Esophagus squamous epithelium (tissue), 5 donors: ENCODE measurements at places on chromosomes 6 and 20.

DNA sequence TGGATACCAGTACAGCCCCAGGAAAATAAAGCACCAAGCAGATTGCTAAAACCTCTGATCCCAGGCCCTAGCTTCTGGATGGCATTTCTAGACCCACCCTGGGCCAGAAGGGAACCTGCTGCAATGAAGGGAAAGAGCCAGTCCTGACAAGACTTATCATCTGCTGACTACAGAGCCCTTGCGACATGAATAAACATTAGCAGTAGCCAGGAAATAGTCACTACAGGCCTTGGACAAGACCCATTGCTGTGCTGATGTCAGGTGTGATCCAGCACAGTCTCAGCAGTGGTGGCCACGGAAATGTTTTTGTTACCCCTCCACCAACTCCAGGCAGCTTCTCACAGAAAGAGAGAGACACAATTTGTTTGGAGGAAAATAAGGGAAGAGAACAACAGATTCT lies 399.3 kb downstream of the HAO1 start:
- DNase-seq, result no peak

GRCh38 chr6:106113256-106113959 lies 27.3 kb downstream of the PRDM1 start:
- no peak for DNase-seq

GRCh38 chr6:46104209-46104608 lies 25.6 kb upstream of the ENPP4 start:
- DNase-seq, result no peak

DNA sequence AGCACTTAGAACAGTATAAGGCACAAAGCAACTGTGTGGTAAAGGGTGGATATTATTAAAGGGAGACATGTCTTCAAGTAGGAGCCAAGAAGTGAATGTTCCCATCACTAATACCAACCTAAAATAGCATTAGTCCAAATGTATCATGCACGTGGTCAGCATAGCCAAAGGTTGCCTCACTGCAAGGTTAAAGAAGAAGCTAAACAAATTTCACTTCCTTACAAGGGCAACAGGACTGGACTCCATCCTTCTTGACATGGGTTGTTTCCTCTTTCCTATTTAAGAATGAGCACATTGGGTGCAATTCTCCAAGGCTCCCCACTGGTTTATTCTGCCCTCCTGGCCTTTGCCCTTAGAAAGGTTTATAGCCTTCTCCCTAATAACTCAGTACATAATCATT lies 186.7 kb downstream of the PHACTR1 start:
- DNase-seq, result no peak

DNA sequence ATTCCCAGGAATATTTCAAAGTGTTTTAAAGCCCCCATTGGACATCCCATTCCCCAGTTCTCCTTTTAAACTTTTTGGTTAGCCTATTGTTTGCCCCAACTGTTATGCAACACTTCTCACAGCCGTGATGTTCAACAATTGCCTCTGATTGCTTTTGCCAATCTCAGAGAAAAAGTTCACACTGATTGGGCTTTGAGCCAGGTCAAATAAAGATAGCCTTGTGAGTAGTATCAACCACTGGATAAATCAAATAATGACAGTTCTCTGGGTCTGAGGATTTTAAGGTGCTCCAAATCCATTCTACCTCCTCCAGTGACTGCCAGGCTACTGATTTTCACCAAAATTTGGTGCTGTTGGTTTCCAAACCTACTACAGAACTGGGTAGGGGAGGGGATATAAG lies 19.1 kb upstream of the NOP56 start:
- no peak for DNase-seq

- no peak for DNase-seq
Measured at GRCh38 chr6:138688580-138688979, 85.0 kb upstream of the CCDC28A start.

DNA sequence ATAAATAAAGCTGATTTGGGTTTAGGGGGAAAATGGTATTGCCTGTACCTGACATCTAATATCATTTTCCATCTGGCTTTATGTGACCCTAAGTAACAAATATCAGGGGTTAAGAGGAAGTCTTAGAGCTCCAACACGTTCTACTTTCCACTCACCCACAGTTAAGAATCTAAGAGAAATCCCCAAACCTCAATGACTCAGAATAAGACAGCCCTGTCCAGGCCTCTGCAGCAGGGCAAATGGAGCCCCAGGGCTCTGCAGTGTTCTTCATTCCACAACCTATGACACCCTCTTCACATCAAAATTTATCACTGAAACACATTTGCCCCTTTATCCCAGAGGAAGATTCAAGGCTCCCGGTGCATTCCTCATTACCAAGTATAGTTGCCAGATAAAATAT lies 20.3 kb upstream of the TENT5A start:
- DNase-seq, result no peak

DNA sequence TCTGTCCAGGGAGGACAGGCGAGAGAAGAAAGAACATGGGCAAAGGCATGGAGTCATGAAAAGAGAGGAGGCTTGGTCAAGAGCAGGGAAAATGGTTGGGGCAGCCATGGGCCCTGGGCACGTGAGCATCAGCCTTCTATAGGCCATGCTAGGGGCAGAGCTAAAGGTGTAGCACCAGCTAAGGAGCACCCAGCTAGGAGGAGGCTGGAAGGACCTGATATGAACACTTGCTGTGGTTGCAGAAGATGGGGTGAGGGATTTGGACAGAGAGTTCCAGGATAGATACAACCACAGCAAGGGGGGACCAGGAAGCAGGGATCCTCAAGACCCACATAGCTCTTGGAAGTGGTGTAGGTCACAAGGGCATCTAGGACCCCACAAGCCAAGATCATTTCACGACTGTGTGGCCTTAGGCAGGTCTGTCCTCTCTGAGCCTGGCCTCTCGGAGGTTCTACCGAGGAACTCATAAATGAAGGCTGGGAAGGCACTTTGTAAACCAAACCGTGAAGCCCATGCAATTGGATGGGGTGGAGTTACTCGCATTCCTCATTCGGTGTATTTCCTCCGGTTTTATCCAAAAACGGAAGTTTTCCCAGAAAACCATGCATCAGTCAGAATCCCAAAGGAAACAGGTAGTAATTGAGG lies 74.0 kb upstream of the TOP1 start:
- no peak for DNase-seq

- DNase-seq, result no peak
Measured at GRCh38 chr6:47004463-47004862, 37.7 kb downstream of the ADGRF1 start.

- no peak for DNase-seq
Measured at GRCh38 chr6:96940322-96940721, 15.8 kb downstream of the KLHL32 start.

- no peak for DNase-seq
Measured at GRCh38 chr6:68679399-68679798, 44.3 kb downstream of the ADGRB3 start.

GRCh38 chr6:113488812-113489685 lies 368.1 kb upstream of the MARCKS start:
- no peak for DNase-seq

- no peak for DNase-seq
Measured at GRCh38 chr6:166600931-166601330, 14.5 kb upstream of the RAMACL start.

DNA sequence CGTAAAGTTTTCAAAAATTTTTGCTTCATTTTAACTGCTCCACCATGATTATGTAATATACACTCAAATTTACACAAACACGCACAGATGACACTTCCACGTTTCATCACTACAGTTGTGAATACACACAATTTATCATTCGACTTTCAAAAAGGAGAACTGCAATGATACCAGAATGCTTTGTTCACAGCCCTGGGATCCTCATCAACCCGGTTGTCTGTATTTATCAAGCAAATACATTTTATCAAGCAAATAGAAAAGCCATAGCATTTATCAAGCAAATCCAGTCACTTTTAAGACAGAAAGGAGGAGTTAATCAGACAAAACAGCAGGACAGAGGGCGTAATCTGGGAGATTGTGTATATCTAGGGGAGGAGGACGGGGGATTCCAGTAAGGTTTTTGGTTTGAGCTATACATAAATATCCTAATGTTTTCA lies 20.3 kb upstream of the ABT1 start:
- no peak for DNase-seq

DNA sequence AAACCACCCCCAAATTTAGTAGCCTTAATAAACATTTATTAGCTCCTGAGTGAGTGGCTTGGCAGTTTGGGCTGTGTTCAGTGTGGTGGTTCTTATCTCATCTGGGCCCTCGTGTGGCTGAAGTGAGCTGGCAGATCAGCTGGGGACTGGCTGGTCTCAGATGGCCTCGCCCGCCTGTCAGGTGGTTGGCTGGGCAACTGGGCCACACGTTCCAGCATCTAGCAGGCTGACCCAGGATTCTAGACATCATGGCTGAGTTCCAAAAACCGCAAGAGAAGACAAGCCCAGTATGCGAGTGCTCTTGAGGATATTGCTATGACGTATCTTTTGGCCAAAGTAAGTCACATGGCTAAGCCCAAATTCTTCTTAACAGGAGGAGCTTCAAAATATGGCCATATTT lies 28.9 kb downstream of the EIF2S2 start:
- no peak for DNase-seq

DNA sequence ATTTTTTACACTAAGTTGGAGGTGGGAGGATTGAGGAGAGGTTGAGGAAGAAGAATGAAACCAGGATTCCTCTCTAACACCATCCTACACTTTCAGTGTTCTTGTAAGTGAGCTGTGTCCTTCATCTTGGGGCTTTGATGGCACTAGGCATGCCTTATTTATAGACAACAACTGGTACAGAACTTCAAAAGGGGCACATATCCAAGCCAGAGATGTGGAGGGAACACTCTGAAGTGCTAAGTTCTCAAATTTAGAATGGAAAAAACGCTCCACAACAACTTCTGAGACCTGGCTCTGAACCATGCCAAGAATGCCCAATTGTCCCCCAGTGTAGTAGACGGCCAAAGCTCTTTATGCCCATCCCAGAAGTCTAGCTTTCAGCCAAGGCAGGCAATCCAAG lies 16.2 kb upstream of the PKHD1 start:
- no peak for DNase-seq

- DNase-seq, result no peak
Measured at GRCh38 chr6:168643401-168643800, 202.4 kb downstream of the SMOC2 start.

DNA sequence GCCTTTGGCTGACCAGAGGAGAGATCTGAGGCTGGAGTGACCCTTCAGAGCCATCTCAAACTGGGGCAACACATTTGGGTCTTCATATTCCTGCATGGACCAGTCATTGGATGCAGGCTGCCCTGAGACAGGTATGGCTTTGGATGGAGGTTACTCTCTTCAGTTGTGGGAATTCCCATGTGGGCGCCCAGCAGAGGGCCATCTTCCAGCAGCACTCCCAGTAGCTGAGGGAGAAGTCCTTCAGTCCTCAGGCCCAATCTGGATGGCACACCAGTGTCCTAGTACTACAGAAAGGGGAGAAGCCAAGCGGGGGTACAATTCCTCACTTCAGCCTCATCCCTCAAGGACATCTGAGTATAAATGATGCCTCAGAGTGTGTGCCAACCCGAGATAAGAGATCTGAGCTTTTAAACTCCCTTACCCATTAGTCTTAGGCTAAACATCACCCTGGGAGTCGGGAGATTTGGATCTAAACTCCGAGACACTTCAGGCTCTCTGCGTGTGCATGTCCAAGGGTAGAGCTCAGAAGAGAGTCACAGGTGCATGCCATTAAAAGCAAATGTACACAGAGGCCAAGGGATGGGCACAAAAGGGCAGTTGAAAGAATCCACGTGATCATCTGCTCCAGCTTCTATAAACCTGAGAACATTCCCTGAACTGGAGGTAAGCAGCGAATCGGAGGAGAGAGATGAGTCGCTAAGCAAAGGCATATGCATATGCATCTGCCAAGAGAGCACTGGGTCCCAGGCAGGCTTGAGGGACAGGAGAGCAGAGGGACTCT lies 204.6 kb downstream of the CD83 start:
- no peak for DNase-seq

- DNase-seq, result no peak
Measured at GRCh38 chr20:45892828-45893500, 1.8 kb downstream of the CTSA start.

DNA sequence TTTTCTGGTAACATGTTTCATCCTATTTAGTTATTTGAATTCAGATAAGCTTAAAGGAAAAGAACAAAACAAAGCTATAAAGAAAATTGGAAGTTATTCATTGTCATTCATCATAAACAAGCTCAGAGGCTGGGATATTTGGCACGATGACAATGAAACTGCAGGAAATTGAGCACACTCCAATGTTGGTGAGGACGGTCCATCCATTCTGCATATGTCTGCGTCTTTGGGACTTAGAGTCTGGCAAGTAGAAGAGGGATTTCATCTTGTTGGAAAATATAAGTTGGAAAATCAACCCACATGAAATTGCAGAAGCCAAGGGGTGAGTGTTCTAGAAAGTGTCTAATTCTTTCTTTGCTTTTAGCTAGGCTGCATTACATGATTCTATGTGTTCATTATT lies 78.4 kb downstream of the HDGFL1 start:
- no peak for DNase-seq

GRCh38 chr6:30897882-30898281 lies 10.1 kb upstream of the GTF2H4 start:
- DNase-seq, result no peak

GRCh38 chr20:11849976-11850670 lies 67.6 kb upstream of the BTBD3 start:
- DNase-seq, result no peak

DNA sequence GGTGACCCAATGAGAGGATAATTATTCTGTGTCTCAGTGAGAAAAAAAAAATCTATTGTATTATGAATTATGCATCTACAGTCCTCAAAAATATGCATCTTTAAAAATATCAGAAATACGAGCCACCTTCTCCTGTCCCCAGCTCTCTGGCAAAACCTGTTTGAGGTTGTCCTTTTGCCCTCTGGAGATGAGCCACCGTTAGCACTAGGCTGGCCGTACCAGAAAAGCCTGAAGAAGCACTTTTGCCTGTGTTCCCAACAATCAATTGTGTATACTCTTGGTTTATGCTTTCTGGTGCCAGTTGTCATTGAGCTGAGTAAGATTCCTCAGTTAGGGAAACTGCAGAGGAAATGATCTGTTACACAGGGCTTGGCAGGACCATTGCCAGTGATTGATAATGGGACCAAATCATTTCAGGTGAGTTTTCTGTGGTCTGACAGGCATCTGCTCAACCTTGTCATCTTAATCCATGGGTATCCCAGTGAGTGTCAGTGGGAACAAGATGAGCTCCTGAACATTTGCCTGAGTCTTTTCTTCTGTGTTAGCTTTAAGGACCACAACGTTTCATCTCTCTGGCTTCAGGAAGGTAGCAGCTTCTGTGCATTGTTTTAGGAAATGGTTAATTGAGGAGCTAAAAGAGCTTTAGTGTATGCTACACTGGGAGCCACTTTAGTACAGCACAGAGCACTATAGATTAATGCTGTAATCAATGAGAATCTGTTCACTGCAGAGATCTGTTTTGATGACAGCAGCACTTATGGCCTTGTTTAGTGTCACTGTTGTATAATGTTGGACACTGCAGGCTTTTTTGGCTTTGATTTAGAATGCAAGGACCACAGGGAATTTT lies 330.1 kb downstream of the RIMS1 start:
- DNase-seq, result no peak

GRCh38 chr6:143427109-143427817 lies 23.2 kb downstream of the ADAT2 start:
- peak; percentile 1 for DNase-seq

DNA sequence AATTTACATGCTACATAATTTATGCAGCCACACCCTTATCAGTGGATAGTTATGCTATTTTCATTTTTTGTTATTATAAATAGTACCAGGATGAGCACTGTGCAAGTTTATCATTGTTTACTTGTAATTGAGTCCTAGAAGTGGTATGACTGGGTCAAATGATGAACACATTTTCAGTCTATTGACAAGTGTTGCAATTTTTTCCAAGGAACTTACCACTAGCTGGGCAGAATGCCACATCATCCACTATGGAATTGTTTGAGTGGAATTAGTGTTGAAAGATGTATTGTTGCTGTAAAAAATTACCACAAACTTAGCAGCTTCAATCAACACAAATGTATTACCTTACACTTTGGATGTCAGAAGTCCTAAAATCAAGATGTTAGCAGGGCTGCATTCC lies 38.1 kb upstream of the OPN5 start:
- DNase-seq, result no peak
